Stimulated activated CD8-positive, alpha-beta memory T cell treated with anti-CD3 and anti-CD28 coated beads, Interleukin-4, amount 100 ng/mL, for 1 hour (primary cell): ENCODE measurements at places on chromosomes 16 and 17.

- no peak for DNase-seq
Measured at GRCh38 chr16:86396422-86396821, 113.9 kb upstream of the FOXF1 start.

DNA sequence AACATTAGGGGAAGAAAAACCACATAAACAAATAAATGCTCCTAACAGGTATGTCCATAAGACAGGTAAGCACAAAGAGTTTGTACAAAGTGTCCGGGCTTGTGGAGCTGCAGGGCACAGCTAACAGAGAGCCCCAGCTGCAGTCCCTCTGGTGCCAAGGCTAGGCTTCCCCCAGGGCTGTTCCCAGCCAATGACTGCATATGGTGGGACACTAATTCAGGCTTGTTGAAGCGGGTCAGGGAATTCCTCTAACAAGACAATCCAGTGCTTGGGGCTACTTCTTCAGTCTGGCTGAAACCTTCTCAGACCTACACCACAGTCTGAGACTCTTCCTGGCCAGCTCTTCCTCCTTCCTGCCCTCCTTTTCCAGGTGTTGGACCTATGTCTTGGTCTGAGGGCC lies 51.7 kb upstream of the ALDH3A1 start:
- DNase-seq, result no peak

- DNase-seq, result no peak
Measured at GRCh38 chr16:64950731-64951130, 171.1 kb downstream of the CDH11 start.

- no peak for DNase-seq
Measured at GRCh38 chr16:75627851-75628250, 4.8 kb upstream of the ADAT1 start.

- no peak for DNase-seq
Measured at GRCh38 chr16:88772871-88773811, 11.9 kb downstream of the PIEZO1 start.

- no peak for DNase-seq
Measured at GRCh38 chr17:12242345-12242954, 221.8 kb downstream of the MAP2K4 start.

GRCh38 chr16:16867973-16868372 lies 489.0 kb downstream of the NPIPA7 start:
- no peak for DNase-seq

GRCh38 chr17:34565713-34566112 lies 13.7 kb upstream of the TMEM132E start:
- no peak for DNase-seq

- no peak for DNase-seq
Measured at GRCh38 chr16:81932668-81933067, 78.6 kb downstream of the SDR42E1 start.
